ENCODE measurements at places on chromosomes 3 and 15.

DNA sequence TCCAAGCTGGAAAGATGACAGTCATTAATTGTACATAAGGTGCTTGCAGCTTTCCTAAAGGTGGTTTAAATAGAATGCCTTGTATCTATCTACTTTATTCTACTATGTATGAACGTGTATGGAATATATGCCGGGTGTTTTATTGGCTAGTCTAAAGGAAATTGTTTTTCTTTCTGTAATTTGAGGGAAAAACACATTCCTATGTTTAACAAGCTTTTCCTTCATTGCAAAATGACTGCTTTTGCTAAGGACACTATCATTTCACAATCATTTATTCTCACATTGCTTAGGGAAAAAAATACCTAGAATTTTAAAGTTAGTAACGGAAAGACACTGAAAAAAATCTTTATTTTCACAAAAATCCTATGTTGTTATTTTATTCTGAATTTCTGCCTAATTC, 141.7 kb downstream of the WDR76 start:
- no peak for DNase-seq

DNA sequence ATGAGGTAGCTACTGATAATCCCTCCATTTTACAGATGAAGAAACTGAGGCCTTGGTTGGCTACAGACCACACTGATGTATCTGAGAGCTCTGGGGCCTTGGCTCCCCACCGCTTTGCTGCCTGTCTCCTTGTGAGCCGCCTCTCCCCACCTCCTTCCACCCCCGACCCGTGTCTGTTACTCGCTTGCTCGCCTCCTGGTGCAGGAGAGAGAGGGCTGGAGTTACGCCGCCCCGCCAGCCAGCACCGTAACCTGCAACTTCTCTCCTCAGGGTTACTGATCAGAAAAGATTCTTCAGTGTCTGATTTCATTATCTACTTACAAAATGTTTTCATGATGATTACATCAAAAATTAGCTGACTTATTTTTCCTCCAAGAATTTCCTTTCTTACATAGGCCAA, 34.1 kb downstream of the TM2D3 start:
- no peak for DNase-seq

DNA sequence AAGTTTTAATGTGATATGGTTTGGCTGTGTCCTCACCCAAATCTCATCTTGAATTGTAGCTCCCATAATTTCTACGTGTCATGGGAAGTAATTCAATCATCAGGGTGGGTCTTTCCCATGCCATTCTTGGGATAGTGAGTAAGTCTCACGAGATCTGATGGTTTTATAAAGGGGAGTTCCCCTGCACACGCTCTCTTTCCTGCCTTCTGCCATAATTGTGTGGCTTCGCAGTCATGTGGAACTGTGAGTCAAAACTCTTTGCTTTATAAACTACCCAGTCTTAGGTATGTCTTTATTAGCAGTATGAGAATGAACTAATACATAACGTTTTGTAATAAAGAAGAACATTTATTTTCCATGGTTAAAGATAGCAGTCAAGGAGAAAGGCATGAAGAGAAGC, 39.2 kb upstream of the GOLIM4 start:
- DNase-seq = no peak

- DNase-seq = no peak
These were observed 233.5 kb downstream of the IL20RB start for GRCh38 chr3:137191133-137191923.

GRCh38 chr15:29569533-29570092, 252.7 kb downstream of the TJP1 start:
- DNase-seq = no peak

DNA sequence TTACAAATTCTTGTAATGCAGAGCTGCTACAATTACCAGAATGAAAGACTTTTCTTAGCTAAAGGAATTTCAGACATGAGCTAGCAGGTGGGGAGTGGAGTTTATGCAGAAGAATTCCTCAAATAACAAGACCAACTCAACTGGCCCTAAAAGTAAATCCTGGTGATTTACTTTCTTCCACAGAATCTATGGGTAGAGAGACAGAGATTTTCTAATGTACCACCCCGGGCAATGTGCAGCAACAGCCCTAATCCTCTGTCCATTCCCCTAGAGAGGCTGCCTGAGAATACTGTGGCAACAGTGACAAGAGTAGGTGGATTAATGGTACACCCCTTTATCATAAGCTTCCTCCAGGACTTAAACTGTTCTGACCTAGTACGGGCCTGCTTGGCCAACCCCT, 55.2 kb downstream of the AQR start:
- DNase-seq = no peak

- DNase-seq = no peak
These were observed 18.7 kb downstream of the WWTR1 start for GRCh38 chr3:149639093-149639486.

DNA sequence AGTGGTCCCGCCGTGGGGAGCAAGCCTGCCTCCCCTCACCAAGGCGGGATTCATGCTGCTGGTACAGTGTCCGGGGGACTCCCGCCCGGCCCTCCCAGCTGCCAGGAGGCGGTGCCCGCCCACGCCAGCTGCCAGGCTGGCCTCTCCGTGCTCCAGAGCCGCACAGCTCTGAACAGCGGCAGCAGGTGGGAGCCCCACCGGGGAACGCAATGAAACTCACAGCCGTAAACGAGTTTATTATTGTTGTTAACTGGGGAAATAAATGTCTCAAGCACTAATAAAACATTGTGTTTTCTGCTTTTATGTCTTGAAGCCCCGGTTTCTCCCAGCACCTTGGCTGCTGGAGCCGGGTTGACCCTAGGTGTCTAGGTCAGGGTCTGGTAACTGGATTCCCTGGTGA, 317.7 kb upstream of the TLE3 start:
- no peak for DNase-seq

DNA sequence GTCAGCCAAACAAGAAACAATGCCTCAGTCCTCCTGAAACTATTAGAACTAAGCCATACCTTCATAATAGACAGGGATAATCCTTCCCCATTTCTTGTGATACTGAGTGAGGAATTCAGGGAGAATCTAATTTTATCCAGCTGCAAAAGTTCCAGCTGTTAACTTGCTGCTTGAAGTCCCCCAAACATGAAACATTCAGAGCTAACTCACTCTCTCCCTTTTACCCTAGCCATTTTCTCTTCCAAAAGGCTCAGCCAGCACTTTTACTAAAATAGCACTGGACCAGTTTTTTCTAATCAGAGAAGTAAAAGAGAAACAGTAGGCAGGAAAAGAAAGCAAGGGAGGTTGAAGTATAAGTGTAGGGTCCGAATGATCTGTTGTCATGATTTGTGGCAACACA, 268.1 kb downstream of the TAFA4 start:
- no peak for DNase-seq

GRCh38 chr3:4580346-4581123, 87.4 kb downstream of the ITPR1 start:
- no peak for DNase-seq

GRCh38 chr3:68973639-68974038, 39.8 kb downstream of the EOGT start:
- no peak for DNase-seq

- no peak for DNase-seq
These were observed 332.4 kb downstream of the MAGI1 start for GRCh38 chr3:65706301-65706700.

GRCh38 chr3:157412323-157412855, 24.3 kb upstream of the PTX3 start:
- DNase-seq = no peak

DNA sequence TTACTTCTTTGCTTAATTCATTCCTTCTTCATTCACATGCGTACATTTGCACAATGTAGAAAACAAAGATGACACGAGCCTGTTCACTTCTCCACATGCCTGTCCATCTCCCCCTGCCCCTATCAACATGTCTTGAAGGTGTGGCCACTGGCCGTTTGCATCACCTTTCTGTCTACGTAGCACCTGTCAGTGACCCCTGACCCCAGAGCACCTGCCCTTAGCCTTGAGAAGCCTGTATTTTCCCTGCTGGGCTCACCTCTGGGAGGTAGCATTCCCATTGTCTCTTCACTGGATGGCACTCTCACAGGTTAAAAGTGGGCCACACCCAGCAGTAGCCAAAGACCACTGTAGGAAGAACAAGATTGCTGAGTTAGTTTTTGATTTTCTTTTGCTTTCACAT, 234.1 kb downstream of the THSD4 start:
- no peak for DNase-seq

DNA sequence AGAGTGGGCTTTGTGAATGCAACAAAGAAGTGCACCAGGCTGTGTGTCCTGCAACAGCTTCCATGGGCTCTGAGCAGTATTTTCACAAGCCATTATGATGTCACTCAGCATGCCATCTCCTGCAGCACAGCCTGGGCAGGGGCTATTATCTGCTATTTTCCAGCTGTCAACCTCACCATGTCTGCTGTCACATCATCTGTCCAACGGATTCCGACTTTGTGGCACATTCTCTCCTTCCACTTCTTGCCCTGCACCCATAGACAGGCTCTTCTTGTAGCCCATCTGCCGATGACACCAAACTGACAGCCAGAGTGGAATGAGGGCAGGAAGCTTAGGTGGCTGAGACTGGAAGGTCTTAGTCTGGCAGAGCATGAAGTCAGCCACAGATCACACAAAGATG, 691.9 kb downstream of the NTRK3 start:
- DNase-seq = no peak

DNA sequence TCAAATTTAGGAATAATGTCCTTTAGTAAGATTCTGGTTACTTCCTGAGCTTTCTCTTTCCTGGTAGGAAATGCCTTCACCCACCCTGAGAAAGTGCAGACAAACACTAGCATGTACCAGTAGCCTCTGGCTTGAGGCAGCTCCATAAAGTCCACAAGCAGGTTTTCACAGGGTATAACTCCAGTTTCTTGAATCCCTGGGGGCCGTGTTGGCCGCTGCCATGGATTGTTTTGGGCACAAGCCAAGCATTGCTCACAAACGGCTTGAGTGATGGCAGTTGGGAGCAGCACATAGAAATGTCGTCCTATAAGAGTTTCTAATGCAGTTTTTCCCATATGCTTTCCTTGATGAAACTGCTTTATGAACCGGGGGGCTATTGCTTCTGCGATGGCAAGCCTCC, 164.1 kb downstream of the STXBP5L start:
- no peak for DNase-seq

GRCh38 chr15:68764090-68764489, 56.6 kb downstream of the ANP32A start:
- no peak for DNase-seq

DNA sequence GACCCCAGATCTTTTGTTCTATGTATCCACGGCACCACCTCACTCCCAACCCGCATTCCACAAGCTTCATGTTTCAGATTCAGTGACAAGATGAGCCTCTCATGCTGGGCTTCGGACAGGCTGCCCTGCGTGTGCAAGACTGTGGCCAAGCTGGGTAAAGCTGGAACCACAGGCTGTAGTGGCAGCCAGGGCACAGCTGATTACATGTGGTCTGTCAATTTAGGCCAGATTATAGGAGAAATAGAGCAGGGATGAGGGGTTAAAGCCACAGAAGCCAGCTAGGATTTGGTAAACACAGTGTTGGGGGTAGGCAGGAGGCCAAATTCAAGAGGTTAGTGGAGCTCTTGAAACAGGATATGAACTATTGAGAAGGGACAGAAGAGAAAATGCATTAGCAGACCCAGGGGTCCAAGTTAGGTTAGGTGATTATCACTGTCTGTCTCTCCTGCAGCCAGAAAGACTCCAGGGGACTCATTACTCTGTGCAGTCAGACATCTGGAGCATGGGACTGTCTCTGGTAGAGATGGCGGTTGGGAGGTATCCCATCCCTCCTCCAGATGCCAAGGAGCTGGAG, 12.9 kb downstream of the SNAPC5 start:
- DNase-seq = no peak

GRCh38 chr15:31326875-31327668, 437 bp downstream of the KLF13 start:
- peak; percentile 63 for DNase-seq

DNA sequence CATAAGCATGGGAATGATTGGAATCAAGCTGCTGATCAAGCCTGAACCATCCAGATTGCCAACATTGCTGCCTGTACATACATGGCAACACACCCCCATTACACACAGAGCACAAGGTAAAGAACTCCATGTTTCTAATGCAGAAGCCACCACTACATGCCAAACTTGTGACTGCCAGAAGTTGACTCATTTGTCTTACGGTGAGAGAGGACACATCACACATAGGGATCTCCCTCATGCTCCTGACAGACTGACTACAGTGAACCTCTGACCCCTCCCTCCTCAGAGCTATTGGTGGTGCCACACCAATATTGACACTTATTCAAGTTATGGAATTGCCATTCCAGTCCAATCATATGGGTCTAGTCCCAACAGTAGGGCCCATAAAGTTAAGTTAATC, 42.3 kb downstream of the EFHB start:
- DNase-seq = no peak

DNA sequence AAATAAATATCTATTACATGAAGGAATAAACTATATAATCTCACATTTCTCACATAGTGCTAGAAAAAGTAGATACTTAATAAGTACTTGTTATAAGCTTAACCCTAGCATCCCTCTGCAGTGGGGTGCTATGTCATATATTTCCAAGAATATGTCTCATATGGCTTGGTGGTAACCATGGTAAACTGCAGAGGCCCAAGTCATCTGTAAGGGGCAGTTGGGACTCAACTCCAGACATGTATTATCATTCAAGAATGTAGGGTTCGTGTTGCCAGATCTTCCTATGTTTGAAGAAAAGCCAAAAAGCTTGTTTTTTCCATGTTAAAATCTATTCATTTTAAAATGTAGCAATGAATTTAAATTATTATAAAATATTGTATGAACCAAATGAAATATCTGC, 46.2 kb downstream of the ZNF385D start:
- no peak for DNase-seq

- no peak for DNase-seq
These were observed 239.2 kb upstream of the ATP10A start for GRCh38 chr15:26102365-26102764.

GRCh38 chr3:161413127-161413854, 42.0 kb upstream of the SPTSSB start:
- no peak for DNase-seq

- DNase-seq = no peak
These were observed 78.5 kb upstream of the AGBL1 start for GRCh38 chr15:86001200-86001599.

GRCh38 chr3:170383567-170383966, 26.1 kb downstream of the SKIL start:
- DNase-seq = no peak

DNA sequence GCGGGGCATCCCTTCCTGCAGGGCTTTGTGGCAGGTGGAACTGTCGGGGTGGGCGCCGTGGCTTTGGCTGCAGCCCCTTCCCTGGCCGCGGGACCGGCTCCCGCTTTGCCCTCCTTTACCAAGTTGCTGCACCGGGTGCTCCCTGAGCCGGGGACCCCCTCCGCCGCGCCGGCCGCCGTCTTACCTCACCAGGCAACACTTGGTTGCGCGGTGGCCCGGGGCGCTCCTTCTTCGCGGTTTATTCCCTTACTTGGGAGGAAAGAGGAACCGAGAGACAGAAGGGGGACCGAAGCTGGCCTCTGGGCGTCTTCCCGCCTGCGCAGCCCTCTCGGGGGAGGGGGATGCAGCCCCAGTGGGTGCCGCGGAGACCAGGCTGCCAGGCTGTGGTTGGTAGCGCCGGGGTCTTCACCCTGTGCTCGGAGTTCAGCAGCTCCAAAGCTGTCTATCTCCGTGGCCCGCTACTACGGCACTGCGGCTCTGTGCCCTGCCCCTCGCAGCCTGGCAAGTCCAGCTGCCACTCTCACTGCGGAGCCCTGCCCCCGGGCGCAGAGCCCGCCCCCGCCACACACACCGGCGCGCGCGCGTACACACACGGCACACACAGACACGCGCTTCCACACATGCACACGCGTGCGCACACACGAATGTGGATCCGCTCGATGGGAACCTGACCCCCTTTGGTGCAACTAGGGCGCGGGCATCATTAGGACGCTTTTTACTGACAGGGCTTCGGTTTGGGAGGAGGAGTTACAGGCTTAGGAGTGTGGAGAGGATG, at the start of gene DGKG:
TSS of gene DGKG (minus strand) at position 473 of the 775 bp plus-strand sequence. CDS start 41,775 bp downstream, outside the sequence.
- DNase-seq = no peak

Measured in stimulated activated CD4-positive, alpha-beta T cell treated with anti-CD3 and anti-CD28 coated beads, TNF-alpha, amount 100 ng/mL, for 24 hours (primary cell).